CD4-positive, alpha-beta T cell treated with Interleukin-21 for 1 hour (primary cell): ENCODE measurements at places on chromosomes 5 and 9.
A peak's percentile ranks its signal among the peaks of the same experiment; 100 is the strongest.

- DNase-seq, result no peak
Measured at GRCh38 chr5:125478599-125478998, 732.2 kb upstream of the ZNF608 start.

DNA sequence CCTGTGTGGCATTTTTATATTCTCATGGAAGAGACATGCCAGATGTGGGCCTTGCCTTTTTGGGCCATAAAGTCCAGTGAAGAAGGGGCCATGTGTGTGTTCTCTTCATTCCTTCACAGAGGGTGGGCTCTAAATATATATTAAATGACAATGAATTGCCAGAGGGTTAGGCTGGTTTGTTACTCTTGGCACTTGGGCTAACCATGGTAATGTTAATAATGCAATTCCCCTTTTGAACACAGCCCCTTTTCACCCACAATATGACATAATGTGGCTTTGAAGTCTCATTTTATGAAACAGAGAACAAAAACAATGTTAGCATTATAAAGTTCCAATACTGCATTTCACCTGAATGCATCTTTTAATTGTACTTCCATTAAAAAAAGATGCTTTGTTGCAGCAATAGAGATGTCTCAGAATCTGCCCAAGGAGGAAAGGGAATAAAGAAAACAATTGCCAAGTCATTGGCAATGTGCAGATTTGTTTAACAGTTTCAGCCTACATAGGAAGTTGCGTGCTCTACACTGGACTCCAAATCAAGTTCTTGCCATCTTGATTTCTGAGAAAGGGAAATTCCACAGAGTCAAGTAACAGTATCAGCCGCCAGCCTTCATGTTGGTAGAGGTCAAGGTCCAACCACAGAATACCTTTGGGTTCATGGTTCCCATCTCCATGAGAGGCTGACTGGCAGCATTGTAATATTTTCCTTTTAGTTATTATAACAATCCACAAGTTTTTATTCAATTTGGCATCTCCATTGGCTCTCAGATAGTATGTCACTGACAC is 141.9 kb downstream of the SLC12A2 start:
- no peak for DNase-seq

GRCh38 chr9:93264338-93265125 is 80.6 kb downstream of the WNK2 start:
- DNase-seq, result no peak

DNA sequence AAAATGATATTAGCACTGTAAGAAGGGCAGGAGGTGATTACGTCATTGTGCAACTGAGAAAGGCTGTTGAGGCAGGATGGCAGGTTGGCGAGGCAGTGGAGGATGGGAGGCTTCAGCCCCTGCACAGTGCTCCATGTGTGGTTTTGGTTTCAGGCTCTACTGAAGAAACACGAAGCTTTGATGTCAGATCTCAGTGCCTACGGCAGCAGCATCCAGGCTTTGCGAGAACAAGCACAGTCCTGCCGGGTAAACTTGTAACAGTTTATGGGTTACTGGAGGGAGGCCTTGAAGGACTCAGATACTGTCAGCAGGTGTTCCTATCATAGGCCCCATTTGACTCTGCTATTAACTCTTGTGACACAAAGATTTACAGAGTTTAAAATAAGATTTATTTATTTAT is 35.1 kb downstream of the SPTAN1 start:
- DNase-seq, result peak; percentile 41

DNA sequence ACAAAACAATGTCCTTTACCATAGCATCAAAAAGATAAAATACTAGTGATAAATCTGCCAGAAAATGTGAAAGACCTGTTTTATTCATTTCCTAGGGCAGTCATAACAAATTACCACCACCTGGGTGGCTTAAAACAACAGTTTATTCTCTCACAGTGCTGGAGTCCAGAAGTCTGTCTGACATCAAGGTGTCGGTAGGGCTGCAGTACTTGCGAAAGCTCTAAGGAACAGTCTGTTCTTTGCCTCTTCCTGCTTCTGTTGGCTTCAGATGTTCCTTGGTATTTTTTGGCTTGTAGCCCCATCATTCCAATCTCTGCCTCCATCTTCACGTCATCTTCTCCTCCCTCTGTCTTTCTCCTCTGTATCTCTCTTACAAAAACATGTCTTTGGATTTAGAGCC is 51.0 kb downstream of the PTPDC1 start:
- DNase-seq, result no peak
